ENCODE measurements at places on chromosomes 1 and 21.

DNA sequence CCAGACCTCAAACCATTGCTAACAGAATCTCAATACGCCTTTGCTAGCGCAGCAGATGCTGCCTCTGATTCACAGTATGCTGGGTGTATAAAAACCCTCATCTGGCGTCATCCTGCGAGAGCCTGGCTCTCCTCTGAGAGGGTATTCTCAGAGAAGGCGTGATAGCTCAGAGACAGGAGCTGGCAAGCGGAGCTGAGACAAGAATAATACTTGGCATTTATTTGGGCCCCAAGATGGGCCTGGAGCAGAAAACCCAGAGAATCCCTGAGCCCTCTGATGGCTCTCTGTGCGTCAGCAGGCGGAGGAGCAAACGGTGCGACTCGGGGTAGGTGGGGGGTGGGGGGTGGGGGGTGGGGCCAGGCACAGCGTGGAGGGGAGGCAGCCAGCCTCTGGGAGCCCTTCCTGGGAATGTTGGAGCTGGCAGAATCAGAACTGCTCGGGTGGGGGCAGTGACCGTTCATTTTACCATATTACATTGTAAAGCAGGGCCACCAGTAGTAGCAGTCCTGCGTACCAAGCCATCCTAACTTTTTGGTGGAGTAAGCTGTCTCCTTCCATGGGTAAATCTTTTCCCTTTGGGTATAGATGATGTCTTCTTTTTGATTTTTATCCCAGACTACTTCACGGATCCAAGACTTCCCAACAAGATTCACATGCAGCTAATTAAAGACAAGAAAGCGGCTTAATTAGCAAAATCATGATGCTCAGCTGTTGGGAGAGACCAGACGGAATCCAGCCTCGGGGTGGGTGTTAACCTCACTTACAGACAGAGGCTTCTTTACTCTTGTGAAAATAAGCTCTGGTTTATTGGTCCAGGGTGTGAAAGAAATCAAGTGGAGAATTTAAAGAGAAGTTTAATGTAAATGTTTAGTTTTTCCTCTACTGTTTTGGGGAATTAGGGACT, 7.1 kb downstream of the RIIAD1 start:
- no peak for DNase-seq

GRCh38 chr1:64745181-64745985, 508 bp downstream of the RAVER2 start:
- peak; percentile 24 for DNase-seq

DNA sequence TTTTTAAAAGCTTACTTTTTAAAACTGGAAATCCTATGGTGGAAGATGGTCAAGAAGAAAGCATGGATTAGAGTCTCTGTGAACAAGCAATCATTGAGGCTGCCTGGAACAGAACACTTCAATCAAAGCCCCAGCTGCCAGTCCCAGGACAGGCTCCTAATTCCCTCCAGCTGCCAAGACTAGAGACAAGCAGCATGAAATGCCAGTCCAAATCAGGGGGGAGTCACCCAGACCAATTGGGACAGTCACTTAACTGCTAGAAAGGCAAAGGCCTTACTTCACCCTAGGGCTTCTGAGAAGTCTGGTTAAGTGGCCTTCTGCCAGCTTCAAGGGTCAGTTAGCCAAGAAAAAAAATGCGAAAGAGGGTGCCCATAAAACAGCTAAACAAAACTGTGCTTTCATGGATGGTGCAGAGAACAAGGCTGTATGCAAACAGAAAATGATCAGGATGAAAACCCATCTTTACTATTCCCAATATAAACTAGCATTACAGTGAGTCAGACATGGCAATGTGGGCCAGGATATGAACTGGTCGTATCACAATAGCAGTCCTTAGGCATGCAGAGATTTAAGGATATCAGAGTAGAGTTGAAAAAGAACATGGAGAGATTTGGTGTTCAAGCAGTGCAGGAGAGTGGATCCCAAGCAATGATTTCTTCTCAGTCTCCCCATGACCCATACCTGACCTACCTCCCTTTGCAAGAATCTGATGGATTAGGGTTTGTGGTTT, 31.0 kb upstream of the MAN1A2 start:
- no peak for DNase-seq

- DNase-seq: no peak
Observed at GRCh38 chr1:117682372-117682771, 76.5 kb downstream of the TENT5C start.

DNA sequence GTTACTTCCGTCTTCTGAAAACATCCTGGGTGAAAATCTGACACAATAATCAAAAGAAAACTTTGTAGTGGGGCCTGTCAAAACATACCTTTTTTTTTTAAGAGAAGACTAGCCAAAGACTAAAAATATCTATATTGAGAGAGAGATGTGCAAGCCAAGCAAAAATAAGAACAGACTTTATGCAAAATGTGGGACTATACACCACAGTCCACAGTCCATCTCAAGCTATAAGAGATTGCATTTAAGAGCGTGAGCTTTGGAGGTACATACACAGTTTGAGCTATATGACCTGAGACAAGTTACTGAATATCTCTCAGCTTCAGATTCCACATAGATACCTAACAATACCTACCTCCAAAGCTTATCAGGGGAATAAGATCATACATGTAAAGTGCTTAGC, 64.9 kb upstream of the DYNLT5 start:
- DNase-seq: no peak

- DNase-seq: no peak
Observed at GRCh38 chr1:89464008-89464407, 60.6 kb upstream of the LRRC8B start.

DNA sequence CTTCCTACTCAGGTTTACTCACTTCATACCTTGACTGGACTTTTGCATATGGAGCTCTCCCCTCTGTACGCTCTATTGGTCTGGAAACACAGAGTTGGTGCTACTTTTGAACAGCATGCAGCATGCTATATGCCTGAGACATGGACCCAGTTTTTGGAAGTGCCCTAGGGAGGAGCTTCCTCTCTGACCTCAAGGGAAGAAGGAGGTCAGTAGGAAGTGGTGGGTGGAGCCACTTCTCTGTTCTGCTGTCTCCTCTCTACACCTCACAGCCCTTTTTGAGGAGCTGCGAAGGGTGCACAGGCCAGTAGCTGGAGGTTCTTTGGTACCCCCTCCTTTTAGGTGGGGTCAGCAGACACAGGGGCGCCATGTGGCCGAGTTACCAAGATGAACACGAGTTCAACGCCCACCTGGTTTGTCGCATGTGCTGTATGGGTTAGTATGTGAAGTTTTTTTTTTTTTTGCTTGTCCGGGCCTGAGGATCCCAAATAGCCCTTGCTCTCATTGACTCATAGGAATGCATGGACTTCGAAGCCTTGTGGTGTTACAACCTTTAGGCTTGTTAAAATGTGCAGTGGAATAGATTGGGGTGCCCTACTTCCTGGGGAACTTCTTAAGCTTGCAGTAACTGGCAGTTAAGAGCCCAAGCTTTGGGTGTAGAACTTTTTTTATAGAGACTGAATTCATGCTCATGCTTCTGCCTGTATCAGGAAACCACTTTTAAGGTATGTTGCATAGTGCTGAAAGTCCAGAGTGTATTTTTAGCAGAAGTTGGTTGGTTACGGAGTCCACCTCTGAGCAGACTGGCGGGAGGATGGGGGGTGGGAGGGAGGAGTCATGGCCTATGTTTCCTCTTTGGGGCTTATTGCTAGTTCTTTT, 10.7 kb downstream of the MACF1 start:
- peak; percentile 81 for DNase-seq

- DNase-seq: no peak
Observed at GRCh38 chr1:104933846-104934245, 1184.1 kb downstream of the AMY1C start.

DNA sequence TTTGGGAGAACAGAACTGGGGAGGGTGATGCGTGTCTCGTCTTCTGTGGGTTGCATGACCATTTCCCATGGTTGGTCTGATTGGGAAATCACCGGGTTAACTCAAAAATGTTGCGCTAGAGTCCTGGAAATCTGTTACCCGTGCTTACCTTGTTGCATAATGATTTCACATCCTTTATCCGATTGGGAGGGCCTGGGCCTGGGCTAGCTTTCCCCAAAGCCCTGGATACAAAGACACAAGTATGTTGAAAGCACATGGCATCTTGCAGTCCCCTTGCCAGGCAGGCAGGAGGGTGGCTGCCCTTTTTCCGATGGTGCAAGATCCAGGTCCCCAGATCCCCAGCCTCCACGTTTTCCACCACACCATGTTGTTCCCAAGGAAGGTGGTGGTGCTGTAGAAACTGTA, 582 bp downstream of the TRPM2 start:
- no peak for DNase-seq

DNA sequence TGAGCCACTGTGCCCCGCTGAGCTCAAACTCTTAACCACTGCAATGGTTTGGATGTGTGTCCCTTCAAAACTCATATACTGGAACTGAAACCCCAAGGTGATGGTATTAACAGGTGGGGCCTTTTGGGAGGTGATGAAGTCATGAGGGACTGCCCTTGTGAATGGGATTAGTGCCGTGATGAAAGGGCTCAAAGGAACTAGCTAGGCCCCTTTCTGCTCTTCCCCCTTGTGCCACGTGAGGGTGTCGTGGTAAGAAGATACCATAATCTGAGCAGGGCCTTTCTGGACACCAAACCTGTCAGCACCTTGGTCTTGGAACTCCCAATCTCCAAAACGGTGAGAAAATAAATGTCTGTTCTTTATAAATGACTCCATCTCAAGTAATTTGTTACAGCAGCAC, 45.5 kb upstream of the SPOCD1 start:
- peak; percentile 59 for DNase-seq
